ENCODE measurements at places on chromosomes 1 and 21.

DNA sequence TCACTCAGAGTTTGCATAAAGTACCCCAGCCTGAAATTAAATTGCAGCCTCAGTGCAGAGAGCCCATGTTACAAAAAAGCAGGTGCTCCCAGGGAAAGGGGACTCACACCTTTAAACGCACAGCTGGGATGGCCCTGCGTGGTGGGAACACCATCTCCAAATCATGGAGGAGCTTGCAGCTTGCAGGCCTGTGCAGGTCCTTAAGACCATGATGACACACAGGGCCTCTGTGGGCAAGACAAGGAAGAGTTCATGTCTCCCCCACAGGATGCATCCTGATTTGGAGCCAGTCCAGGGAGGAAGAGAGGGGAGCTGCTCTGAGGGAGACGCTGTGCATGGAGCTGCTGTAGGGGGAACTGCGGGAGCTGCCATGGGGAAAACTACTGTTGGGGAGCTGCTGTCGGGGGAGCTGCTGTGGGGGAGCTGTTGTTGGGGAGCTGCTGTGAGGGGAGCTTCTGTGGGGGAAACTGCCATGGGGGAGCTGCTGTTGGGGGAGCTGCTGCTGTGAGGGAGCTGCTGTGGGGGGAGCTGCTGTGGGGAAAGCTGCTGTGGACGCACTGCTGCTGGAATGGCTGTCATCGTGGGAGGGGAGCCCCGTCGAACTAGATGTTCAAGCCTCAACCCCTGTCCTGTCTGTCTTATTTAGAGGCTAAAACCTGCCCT, 113.9 kb downstream of the MATN1 start:
- DNase-seq = no peak

DNA sequence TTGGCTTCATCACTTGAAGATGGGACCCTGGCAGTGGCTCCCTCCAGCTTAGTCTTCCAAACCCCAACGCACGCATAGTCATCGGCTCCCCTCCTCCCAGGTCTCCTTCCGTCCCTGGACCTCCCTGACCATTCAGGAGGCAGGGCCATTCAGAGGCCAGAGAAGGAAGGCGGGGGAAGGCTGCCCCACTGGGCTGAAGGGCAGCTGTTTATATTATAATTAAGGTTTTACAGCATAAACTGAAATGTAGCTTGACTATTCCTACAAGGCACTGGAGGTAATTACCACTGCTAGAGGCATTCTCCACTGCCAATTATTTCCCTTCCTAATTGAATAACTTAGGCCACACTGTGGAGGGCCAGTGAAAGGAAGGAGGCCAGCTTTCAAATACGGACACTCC, 170.6 kb upstream of the PROX1 start:
- DNase-seq = peak; percentile 74

GRCh38 chr1:112542206-112542973, 33.6 kb downstream of the WNT2B start:
- DNase-seq = no peak

- DNase-seq = no peak
Observed at GRCh38 chr1:88673446-88673845, 10.6 kb upstream of the PKN2 start.

GRCh38 chr1:33025180-33025569, 11.5 kb downstream of the AK2 start:
- no peak for DNase-seq

DNA sequence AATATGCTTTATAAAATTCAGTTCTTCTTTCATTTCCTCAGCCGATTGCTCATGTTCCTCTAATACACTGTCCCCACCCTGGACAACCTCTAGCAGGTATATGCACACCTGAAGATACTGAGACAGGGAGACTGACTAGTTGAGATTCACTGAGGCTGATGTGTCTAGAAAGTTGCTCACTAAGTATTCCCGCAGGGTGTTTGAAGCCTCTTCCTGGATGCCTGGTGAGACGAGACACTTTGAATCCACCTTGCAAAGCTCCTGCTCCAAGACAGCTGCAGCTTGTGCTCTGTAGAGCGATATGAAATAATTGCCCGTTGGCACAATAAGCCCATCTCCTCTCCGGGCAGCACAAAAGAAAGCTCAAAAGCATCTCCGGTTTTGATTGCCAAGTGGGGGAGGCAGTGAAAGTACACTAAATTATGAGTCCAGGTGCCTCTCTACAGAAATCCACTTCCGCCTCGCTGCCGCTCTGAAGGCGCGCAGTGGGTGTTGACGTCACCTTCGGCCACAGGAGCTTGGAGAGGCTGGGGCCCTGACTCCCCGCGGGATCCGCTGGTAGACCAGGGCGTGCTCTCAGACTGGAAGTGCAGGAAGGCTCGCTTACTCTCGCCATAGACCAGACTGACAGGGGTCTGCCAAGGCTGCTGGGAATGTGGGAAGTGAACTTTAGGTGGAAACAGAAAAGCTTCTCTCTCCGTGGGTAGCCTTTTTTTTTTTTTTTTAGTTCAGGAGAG, 46.3 kb downstream of the GPA33 start:
- peak; percentile 81 for DNase-seq

DNA sequence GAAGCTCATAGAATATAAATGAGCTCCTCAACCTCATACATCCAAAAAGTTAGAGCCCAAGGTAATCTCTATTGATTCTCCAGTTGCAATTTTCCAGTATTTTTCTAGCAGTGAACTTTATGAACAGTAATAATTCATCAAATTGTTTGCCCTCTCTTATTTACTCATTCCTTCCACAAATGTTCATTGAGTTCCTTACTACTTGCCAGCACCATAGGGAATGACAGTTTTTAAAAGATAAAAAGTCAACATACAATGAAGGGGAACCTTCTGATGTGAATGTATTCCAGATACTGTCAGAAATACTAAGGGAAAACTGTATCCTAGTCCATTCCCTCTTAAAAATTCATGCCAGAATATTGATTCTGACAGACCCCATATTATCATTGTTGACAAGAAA, 277.0 kb upstream of the C1orf87 start:
- DNase-seq = no peak

GRCh38 chr1:115402753-115403184, 64.7 kb upstream of the NGF start:
- no peak for DNase-seq

GRCh38 chr1:2024887-2025286, 5.7 kb downstream of the GABRD start:
- DNase-seq = no peak

DNA sequence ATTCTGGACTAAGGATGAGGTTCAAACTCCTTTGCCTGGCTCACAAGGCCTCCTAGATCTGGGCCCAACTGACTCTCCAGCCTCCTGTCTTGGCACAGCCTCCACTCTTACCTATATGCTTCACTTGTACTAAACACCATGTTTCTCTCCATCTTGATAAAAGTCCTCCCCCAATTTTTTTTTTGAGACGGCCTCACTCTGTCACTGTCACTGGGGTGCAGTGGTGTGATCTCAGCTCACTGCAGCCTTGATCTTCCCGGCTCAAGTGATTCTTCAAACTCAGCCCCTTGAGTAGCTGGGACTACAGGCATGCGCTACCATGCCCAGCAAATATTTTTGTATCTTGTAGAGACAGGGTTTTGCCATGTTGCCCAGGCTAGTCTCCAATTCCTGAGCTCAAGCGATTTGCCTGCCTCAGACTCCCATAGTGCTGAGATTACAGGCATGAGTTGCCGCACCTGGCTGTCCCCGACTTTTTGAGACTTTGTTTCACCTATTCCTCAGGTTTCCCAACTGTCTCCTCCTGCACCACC, 39.7 kb downstream of the CD34 start:
- no peak for DNase-seq

DNA sequence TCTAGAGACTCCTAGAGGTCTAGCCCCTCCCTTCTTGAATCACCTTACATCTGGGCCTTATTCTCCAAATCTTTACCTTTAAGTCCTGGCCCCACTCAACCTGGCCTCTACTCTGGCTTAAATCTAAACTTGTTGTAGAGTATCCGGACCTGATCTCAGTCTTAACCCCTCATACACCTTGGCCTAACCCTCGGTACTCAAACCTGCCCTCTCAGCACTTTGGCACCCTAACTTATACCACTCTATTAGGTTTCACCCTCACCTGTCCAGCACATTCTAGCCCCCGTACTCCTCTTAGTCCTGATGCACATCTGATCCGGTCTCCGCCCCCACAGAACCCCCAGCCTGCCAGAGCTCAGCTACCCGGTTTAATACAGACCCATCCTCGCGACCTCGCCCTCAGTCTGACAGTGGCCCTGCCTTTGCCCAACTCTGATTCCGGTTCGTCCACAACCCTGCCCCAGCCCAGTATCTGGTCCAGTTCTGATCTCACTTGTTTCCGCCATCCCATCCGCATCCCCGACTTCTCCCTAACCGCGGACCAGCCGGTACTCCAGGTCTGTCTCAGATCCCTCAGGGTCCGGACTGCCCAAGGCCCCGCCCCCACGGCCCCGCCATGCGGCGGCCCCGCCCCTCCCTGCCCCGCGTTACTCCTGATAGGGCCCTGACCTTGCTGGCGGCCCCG, 1.5 kb downstream of the TRIM62 start:
- DNase-seq = no peak

DNA sequence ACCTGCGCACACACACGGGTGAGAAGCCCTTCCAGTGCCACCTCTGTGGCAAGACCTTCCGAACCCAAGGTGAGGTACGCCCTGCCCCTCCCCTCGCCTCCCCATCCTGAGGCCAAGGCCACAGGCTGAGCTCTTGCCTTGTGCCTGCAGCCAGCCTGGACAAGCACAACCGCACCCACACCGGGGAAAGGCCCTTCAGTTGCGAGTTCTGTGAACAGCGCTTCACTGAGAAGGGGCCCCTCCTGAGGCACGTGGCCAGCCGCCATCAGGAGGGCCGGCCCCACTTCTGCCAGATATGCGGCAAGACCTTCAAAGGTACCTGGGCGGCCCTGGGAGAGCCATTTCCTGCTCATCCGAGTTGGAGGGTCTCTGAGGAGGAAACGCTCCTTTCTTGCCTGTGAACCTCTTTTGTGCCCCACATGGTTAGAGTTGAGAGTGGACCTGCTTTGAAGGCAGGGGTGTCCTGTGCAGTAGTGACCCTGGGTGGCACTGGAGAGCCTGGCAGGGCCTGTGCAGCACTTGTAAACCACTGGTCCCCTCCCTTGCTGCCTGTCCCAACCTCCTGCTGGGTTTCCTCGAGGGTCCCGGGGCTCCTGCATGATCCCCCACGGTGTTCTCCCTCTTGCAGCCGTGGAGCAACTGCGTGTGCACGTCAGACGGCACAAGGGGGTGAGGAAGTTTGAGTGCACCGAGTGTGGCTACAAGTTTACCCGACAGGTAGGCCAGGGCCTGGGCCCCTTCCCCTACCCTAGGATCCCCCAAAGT, 8.5 kb downstream of the ZBTB48 start:
- no peak for DNase-seq

GRCh38 chr1:243705585-243705984, 144.5 kb downstream of the AKT3 start:
- no peak for DNase-seq

GRCh38 chr1:153648000-153648643, 10.4 kb upstream of the SNAPIN start:
- no peak for DNase-seq

GRCh38 chr1:233168384-233168783, 127.1 kb downstream of the PCNX2 start:
- no peak for DNase-seq

DNA sequence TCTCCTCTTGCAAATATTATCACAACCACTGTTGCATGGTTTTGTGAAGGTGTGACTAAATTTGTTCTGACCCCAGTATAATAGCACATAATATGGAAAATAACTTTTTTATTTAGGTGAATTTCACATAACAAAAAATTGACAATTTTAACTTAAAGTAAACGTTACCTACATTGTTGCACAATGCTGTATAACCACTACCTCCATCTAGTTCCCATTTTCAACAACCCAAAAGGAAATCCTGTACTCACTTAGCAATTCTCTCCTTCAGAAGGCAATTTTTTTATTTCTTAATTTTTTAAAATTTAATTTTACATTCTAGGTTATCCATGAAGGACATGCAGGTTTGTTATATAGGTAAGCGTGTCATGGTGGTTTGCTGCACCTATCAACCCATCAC, 95.2 kb downstream of the KCNJ6 start:
- no peak for DNase-seq

- DNase-seq = no peak
Observed at GRCh38 chr1:153752072-153752471, 23.1 kb upstream of the SLC27A3 start.

GRCh38 chr21:32819694-32820093, 48.1 kb upstream of the PAXBP1 start:
- no peak for DNase-seq

- DNase-seq = peak; percentile 12
Observed at GRCh38 chr1:98133131-98133530, 212.3 kb upstream of the DPYD start.

DNA sequence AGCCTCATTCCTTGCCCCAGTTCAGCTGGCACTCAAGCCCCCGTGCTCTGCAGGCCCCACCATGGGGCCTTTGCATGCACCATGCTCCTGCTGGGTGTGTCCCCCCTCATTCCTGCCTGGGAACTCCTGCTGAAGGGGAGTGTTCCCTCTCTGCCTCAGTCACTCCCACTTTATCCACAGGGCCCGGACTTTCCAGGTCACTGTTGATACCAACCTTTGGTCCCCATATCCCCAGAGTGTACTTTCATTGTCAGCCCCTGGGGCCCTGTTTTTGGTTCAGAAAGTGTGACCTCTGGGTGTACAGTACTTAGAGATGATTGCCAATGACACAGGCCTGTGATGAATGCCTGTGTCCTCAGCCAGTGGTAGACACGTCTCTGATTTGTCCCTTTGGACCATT, 2.9 kb downstream of the TTC22 start:
- no peak for DNase-seq

DNA sequence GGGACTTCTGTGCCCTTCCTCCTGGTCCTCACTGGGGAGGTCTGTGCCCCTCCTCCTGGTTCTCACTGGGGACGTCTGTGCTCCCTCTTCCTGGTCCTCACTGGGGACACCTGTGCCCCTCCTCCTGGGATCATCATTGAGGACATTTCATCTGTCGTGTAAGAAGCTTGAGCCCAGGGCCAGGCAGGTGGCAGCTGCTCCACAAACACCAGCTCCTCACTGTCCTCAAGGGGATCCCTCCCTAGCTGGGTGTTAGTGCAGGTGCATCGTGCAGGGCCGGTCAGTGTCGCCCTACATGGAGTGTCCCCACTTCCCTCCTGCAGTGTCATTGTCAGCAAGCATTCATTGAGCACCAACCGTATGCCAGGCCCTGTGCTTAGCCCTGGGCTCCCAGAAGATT, 312.7 kb downstream of the PTPRU start:
- DNase-seq = no peak

- DNase-seq = peak; percentile 84
Observed at GRCh38 chr1:183417772-183418491, at the start of gene NMNAT2. TSS of gene NMNAT2 (minus strand) at chr1:183418380. CDS start at chr1:183418267, 113 bp downstream.

DNA sequence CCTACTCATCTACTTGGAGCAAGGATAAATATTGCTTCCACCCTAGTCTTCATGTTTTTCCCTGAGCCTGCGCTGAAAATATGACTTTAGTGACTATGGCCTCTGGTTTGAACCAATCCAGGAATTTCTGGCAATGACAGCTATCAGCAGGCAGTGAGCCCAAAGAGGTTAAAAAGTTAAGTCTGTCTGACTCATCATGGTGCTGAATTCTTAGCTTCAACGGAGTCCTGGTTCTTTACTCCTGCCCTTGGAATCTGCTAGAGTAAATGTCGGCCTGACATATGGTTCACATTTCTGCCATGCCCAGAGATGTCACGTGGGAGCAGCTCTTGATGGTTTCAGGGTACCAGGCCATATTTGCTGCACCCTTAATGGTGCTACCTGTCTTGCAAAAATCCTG, 351.6 kb upstream of the PLXNA2 start:
- no peak for DNase-seq
